ENCODE measurements at places on chromosomes 6 and 20.

- no peak for DNase-seq
Observed at GRCh38 chr6:143828572-143828971, 14.6 kb upstream of the LTV1 start.

GRCh38 chr6:63589952-63590411 is 17.7 kb downstream of the LOC128125822 start:
- DNase-seq: no peak

DNA sequence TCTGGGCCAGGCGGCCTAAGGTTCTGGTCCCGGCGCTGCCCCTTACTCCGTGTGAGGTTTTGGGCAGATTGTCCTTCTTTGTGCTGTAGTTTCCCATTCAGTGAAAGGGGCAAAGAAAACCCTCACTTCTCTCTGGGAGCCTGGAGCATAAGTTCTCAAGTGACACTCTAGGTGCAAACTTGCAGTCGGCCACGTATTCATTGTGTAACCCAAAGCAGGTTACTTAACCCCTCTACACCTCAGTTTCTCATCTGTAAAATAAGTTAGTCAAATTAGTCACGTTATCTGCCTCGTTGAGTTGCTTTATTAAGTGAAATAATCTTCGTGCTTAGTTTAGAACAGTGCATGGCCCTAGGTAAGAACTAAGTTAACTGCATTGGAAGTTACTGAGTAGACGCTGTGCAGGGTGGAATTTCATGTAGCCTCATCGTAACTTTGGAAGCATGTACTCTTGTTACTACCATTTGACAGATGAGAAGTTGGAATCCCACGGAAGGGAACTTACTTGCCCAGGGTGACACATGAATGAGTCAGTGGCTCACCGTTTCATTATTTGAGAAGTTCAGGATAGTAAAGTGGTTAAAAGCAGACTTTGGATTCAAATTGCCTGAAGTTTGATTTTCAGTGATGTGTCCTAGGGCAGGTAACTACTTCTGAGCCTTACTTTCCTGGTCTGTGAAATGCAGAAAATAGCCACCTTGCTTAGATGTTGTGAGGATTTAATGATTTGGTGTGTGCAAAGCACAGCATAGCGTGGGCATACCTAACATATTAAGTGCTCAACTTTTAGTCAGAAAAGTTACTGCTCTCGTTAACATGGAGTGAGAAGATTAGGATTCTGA is 556 bp upstream of the MROH8 start:
- DNase-seq: no peak

DNA sequence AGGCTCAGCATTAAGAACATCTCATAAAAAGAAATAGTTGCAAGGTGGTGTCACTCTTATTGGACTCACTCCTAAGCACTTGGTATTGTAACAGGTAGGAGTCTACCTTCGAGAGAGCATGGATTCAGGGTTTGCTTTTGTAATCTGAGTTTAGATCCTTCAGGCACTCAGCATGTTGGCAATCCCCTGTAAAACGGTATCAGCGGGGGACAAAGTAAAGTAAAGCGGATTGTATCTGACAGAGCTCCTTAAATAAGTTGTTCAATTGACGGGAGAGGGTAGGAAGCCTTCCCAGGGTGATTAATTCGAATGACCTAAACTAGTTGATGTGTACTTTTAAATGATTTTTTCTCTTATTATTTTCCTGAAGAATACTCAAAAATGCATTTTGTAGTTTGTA is 869.8 kb upstream of the EPHA7 start:
- DNase-seq: no peak

DNA sequence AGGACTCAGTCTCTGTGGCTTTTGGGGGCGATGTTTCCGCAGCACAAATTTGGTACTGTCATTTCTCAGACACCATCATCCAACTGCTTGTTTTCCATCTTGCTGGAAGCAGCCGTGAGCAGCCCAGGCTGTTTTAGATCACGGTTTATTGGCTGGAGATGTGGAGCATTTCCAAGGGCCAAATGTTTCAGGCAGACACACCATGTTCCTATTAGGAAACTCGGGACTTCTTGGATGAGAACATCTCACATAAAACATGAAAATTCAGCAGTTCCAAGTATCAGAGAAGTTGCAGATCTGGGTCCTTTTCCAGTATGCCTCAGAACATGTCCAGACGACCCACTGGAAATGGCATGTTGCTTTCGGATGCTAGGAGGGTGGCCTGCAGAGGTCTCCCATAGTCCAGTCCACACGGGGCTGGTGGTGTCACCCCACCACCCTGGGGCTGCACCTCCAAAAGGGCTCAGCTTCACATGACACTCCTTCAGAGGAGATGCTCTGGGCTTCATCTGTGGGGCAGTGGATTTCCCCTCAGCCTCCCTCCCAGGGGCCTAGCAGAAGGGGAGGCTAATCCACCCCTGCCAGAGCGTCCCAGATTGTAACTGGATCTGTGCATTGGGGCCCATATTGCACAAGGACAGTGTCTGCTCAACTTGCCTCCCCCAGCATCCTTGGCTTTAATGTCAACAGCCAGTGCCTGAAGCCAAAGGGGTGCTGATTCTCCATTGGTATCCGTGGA is 176.3 kb downstream of the SCP2D1 start:
- no peak for DNase-seq

DNA sequence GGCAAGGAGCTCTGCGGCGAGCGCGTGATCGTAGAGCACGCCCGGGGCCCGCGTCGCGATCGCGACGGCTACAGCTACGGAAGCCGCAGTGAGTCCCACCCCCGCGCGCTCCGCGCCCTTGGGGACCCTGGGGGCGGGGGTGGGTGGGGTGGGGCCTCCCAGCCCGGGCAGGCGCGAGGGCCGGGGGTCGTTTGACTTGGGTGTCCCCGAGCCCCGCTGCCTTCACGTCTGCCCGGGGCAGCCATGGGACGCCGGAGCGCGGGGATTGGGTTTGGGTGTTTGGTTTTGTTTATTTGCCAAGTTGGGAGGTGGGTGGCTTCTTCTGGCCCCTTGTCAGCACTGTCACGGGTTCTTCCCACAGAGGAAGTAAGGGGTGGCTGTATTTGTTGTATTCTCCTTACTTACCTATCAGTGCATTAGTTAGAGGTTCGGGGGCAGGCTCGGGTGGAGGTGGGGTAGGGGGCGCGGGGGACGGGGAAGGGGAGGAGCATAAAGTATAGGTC is 777 bp downstream of the SRSF6 start:
- DNase-seq: no peak

DNA sequence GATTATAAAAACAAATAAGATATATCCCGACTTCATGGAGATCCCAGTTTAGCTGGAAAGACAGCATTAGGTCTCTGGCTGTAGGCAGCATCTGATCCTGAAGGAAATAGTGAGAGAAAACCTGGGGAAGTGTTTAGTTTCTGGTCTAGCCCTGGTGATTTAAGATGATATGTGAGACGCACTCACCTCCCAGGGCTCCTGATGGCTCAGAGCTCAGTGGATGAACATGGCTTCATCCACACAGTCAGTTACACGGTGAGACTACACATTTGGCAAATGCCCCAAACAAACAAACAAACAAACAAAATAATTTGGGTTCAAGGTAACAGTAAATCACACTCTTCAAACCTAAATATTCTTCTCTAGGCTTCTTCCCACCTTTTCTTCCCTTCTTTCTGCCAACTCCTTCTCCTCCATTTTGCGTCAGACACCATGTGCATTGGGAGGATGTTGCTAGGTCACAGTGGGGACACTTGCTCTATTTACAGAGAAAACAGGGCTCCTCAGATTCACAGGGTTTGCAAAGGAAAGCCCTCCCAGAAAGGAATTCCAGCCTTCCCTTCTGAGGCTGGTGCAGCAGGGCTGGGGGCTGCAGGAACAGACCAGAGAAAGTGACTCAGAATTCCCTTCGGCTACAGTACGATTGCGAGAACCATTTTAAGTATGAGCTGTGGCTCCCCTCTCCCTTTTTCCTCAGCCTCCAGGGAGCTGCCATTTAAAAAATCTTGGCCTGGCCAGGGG is 59.6 kb upstream of the SALL4 start:
- no peak for DNase-seq

DNA sequence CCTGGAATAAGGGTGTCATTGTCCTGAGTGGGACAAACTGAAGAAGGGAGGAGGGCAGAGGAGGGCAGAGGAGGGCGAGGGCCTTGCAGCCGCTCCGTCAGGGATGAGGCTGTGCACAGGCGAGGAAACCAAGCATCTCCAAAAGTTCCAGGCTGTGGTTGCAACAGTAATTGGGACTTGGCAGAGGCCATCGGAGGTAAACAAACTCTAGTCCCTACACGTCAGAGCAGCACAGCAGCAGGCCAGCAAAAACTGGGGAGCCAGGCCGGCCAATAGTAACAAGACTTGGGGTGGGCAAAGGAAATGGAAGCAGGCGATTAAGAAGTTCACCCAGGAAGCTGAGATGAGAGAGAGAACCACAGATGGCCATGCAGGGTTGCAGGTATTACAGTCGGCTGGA is 142.8 kb downstream of the SMOC2 start:
- DNase-seq: no peak

DNA sequence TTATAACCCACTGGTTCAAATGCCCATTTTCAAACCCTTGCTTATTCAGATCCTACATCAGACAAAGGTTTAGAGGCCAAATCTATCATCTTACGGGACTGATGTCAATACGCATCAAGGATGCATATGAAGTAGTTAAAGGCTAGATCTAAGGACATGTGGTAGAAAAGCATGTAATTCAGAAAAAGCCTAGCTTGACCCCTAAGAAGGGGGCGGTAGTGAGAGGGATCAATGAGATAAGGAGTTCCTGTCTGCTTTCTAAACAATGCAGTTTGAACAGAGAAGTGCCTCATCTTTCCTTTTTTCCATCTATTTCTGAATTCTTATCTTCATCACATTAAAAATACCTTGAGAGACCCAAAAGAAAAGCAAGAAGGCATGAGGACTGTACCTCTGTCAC is 237.7 kb downstream of the ARHGAP18 start:
- no peak for DNase-seq

- DNase-seq: no peak
Observed at GRCh38 chr6:26198722-26199056, 111.5 kb downstream of the HFE start.

GRCh38 chr20:19427480-19427879 is 215.0 kb downstream of the SLC24A3 start:
- peak; percentile 69 for DNase-seq

- DNase-seq: no peak
Observed at GRCh38 chr6:8130399-8130798, 28.1 kb upstream of the EEF1E1 start.

DNA sequence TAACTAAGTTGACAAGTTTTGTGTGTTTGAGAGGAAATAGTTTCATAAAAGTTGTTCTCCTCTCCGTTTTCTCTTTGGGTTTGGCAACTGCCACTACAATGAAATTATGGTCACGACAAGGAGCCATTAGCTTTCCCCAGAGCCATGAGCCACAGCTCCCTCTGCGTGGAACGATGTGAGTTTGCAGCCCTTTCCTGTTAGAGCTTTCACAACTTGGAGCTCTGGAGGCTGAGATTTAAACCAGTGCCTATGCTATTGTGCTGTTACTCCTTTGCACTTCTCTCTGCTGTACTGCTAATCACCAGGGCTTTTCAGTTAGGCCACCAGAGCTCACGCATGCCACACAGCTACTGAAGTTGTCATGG is 29.3 kb upstream of the TXNDC5 start:
- no peak for DNase-seq

GRCh38 chr6:56403745-56404144 is 156.4 kb upstream of the COL21A1 start:
- no peak for DNase-seq

DNA sequence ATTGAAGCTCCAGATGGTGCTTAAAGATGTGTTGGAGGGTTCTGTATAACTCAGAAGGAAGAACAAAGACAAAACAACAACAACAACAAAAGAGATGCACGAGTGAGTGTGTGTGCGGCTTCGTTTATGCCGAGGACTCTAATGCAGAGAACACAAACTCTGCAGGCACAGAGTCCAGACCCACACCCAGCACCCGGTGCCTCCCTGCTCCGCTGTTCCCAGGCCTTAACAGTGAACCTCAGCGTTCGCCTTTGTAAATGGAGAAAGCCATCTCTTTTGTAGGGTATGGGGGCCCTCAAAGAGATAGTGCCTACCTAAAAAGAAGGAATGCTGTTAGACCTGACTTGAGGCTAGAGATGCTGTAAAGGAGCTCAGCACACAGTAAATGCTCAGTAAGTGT is 243.3 kb downstream of the ERMARD start:
- DNase-seq: no peak

GRCh38 chr20:36173451-36173933 is 19.0 kb downstream of the EPB41L1 start:
- DNase-seq: no peak

DNA sequence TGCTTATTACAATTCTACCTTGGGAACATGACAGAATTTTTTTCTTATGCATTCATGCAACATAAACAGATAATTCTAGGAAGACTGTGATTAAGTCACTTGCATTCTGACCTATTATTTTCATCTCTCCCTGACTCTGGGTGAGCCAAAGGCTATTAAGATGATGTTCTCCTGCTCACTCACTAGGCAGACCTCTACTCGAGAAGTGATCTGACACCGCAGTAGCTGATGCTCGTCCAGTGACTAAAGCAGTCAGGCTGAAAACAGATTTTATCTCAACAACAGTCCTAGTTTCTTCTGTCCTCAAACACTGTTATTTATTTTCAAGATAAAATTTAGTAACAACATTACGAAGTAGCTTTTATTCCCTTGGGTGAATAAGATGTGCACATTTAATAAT is 17.3 kb downstream of the NAA20 start:
- DNase-seq: no peak

GRCh38 chr20:23059846-23060245 is 10.4 kb upstream of the THBD start:
- DNase-seq: no peak

DNA sequence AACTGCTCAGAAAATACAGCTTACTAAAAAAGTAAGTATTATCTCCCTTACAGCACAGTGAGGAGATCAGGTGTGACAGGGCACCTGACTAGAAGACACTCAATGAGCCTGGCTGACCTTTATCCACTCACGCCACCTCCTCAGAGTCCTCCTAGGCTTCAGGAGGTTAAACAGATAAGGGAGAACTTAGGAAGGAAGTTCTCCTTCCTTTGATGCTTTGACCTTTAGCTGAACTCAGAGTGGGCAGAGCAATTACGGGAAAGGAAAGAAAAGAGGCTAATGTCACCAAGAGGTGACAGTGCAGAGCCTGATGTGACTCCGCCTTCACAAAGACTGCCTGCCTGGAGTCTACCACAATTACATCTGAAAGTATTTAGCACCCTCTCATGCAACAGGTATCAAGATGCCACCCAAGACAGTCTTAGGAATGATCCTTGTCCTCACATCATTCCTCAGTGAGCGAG is 36.7 kb downstream of the MAN1A1 start:
- no peak for DNase-seq

DNA sequence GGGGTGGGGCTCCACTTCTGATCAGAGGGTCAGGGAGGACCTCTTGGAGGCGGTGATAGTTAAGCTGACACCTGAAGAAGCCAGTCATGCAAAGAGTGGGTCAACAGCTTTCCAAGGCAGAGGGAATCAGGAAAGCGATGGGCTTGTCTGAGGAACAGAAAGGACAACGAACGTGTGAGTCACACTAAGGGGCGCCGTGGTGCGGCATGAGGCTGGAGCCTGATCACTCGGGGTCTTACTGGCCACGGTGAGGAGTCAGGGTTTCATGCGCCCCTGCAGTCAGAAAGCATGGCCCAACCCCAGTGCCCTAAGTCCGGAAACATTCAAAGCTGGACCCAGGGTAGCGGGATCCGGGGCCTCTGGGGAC is 50.6 kb upstream of the SLC32A1 start:
- no peak for DNase-seq

GRCh38 chr6:155040901-155041650 is 46.0 kb downstream of the TIAM2 start:
- no peak for DNase-seq
